ENCODE measurements at places on chromosomes 12 and 14. TPM values are rescaled to one million over a fixed set of nuclear protein-coding genes. Genes with fewer than 3 reads are reported as not detected.

Gene TRAF3
- total RNA-seq, result 23.6 TPM

Gene SPIC
- not detected for total RNA-seq

Gene KRT85
- not detected for total RNA-seq

Gene PKP2
- 0.55 TPM for total RNA-seq

Gene KRT6C
- not detected for total RNA-seq

Gene KRT82
- not detected for total RNA-seq

Gene P2RX7
- total RNA-seq, result 1.7 TPM

Gene ACSS3
- total RNA-seq, result 22.3 TPM

Gene MYF6
- total RNA-seq, result not detected

Gene KCNK13
- not detected for total RNA-seq

Gene NYNRIN
- total RNA-seq, result 6.4 TPM

Gene LAG3
- total RNA-seq, result 0.14 TPM

Gene ZBTB42
- 1.00 TPM for total RNA-seq

Gene NEDD8
- 226 TPM for total RNA-seq

Gene TAS2R7
- not detected for total RNA-seq

Gene EXOC5
- total RNA-seq, result 27.7 TPM

Gene GXYLT1
- total RNA-seq, result 8.3 TPM

Gene CELA1
- not detected for total RNA-seq

Gene TRHDE
- 3.5 TPM for total RNA-seq

Gene ZNF740
- total RNA-seq, result 16.2 TPM

Gene ACOT4
- 0.46 TPM for total RNA-seq

Gene GAPDH
- 7,747 TPM for total RNA-seq

Gene TPCN1
- total RNA-seq, result 16.9 TPM

Gene SERPINA12
- not detected for total RNA-seq

Gene PLEK2
- total RNA-seq, result 3.0 TPM

All from smooth muscle cell of bladder (primary cell).